ENCODE measurements at places on chromosomes 2 and 18. TPM values are rescaled to one million over a fixed set of nuclear protein-coding genes. Genes with fewer than 3 reads are reported as not detected.

The MALL gene
- polyA plus RNA-seq, result not detected

- DNase-seq, result no peak
Observed at GRCh38 chr2:74985978-74986609, 27.7 kb downstream of the POLE4 start.

The OR6B2 gene
- polyA plus RNA-seq, result not detected

DNA sequence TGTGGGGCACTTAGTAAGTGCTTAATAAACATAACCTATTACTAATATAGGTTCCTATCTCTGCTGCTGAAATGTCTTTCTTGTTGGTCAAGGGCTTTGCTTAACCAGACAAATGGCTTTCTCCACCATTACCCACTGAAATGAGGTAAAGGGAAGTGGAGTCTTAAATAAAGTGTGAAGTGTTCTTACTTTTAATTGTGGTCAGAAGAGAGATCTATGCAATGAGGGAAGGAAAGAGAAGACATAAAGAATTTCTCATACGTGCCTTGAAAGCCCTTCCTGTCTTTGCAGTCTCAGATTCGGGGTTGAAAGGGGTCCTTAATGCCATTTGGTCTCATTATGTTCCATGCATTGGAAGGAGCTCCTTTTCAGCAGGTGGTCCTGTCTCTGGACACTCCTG, 6.9 kb upstream of the CXCR4 start:
- no peak for DNase-seq

- no peak for DNase-seq
Observed at GRCh38 chr18:63683890-63684289, 18.9 kb upstream of the SERPINB11 start.

The REL gene
- polyA plus RNA-seq, result 19.2 TPM

DNA sequence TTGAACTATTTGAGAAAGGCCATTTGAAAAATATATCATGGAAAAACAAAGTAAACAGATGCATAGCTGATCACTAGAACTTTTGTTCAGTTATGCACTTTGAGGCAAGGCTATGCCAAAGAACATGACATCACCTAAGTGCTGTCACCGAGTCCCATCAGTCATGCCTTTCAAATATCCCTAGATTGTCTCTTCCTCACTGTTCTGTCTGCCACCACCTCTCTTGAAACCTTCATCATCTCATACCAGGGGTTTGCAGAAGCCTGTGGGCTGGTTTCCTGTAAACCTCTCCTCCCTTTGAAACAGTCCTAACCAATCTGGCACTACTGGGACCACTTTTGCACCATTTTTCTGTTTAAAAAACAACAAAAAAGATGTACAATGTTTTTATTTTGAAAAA, 12.3 kb upstream of the RAPH1 start:
- DNase-seq, result no peak

DNA sequence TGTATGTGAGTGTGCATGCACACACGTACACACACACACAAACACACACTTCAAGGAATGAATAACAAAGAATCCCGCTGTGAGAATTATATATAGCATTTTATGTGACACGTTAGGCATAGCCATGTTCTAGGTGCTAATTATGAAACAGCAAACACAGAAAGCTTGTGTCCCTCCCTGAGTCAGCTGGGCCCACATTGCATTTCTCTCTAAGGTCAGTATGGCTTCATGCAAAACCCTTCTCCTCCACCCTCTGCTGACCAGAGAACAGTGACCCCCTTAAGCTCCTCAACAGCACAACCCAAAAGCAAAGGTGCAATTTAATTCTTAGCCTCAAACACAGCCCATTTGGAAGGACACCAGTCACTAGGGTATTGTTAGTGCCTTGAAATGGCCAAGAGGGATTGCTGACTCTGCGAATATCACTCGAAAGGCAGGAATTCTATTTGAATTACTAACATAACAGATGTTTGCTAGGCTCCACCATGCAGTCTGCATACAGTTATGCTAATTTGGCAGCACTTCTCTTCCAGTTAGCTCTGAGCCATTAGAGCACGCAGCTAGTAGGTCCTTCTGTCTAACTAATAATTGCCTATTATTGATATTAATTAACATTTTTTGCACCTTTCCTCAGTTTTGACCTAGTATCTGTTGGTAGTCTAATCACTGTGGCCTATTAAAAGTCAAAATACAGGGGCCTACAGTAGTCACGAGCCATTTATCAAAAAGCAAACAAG, 149.0 kb downstream of the LNPK start:
- no peak for DNase-seq

GRCh38 chr2:160036736-160037135, 25.7 kb downstream of the PLA2R1 start:
- no peak for DNase-seq

DNA sequence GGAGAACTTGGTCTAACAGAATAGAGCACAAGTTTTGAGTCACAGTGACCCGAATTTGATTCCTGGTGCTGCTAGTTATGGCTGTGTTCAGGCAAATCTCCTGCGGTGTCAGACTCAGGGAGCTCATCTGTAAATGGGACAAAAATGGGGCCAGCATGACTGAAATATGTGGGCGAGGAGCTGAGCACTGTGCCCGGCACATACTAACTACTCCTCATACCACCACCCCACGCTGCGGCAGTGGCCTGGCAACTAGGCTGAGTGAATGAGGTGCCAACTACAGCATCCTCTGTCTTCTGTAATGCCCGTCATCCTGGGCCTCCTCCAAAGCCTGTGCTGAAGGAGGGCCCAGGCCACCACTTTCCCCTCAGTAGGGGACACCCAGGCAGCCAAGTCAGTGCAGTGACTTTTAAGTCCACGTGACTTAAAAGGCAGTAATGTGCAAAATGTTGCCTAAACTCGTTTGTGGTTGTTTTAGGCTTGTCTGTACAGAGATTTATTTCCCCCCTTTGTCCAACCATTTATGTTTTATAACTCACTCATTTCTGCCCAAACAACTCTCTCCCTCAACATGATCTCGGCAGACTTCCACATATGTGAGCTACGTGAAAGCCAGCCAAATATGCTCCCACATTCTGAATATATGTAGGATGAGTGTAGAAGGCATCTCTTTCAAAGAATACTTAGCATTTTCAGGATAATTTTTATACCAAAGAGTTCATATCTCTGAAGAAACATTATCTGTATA, 773.7 kb downstream of the TSN start:
- no peak for DNase-seq

DNA sequence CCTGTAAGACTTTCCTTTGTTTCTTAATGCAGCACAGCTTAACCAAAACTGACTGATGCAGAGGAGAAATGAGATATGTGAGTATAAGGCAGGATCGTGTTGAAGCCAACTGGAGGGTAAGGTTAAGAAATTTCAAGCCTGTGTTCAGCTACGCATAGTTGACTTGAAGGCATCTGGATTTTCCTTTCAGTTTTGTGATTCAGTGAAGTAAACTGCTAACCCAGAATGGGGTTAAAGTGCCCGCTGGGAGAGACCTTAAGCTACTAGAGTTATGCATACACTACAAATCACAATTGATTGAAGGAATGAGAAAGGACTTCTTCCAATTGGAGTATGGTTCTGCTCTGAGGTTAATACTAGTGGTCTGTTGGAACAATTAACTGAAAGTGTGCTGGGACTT, 22.6 kb downstream of the THSD7B start:
- DNase-seq, result no peak

- DNase-seq, result no peak
Observed at GRCh38 chr2:86223927-86224560, 24.8 kb downstream of the MRPL35 start.

The C2orf92 gene
- polyA plus RNA-seq, result 2.1 TPM

- DNase-seq, result no peak
Observed at GRCh38 chr2:9695941-9696340, 65.1 kb upstream of the YWHAQ start.

Measured in GM12878 (cell line).